Thyroid gland (tissue), 4 donors: ENCODE measurements at places on chromosomes 7 and 10. TPM values are rescaled to one million over a fixed set of nuclear protein-coding genes. Genes with fewer than 3 reads are reported as not detected.

The PNLIP gene
- total RNA-seq: not detected

GRCh38 chr7:111763221-111763801 is 201.0 kb upstream of the IMMP2L start:
- DNase-seq: no peak

GRCh38 chr7:69388452-69389137 is 209.7 kb upstream of the AUTS2 start:
- DNase-seq: no peak

DNA sequence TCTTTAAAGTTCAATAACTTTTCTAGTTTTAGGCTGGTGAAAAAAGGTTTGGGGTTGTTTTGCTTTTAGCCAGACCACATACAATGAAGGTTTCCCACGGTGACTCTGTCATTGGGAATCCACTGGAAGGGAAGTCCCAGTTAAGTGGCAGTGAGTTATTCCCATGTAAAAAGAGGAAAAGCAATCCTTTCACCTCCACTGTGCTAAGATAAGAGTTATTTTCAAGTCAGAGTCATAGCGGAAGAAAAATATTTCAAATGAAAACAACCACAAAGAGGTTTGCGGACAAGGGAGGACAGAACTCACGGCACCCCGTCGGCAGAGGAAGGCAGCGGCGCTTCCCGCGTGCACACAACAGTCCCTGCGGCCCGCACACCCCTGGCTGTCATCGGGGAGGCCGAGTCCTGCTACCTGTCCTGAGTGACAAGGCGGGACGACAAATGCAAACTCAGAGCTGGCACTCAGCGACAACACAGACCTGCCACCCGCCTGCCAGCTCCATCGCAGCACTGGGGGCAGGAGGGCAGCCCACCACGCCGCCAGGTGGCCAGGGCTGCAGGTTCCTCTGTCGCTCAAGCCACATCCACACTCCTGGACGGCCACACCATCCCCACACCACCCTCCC is 9.3 kb upstream of the PAPOLB start:
- no peak for DNase-seq

DNA sequence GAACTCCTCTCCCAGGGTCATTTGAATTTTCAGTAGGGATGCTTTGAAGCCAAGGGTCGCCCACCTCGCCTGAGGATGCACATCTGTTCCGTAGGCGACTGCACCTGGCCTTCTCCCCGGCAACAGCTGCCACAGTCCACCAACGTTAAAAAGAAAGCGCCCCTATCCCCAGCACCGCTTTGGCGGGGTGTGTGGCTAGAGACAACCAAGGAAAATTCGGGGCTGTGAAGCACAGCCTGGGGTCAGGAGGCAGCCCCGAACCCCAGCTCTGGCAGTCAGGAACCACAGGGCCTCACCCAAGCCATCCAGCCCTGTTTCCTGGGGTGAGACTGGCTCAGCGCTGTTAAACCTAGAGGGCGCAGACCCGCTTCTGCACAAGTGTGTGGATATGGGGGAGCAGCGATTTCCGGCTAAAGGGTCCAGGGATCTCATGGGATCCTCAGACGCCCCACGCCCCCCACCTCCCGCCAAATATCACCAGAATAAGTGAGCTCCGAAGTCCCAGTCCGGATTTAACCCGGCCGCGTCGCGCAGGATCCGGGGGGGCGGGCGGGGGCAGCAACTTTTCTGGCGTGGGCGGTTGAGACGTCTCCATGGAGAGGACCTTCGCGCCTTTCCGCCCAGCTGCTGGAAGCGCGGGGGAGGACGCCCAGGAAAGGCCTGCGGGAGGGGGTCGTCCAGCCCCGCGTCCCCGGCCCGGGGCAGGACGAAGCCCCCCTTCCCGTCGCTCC is 822 bp downstream of the ZC3HAV1L start:
- no peak for DNase-seq
